Posterior cingulate gyrus (tissue), 11 donors: ENCODE measurements at places on chromosomes 2 and 18.

- no peak for DNase-seq
Observed at GRCh38 chr2:144350151-144350802, 169.6 kb downstream of the ZEB2 start.

DNA sequence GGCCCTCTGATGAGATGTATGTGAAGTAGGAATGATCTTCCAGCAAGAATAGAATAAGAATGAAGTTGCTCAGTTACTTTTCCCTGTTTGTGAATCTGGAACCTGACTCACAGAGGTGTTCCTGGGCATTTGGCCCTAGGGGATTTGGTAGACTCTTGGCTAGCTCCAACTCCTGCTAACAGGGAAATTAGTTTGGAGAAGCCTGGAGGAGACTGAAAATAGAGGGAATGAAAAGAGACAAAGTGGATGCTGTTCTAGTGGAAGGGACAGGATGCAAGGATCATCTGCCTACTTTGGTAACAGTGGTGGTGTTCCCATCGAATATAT lies 19.6 kb downstream of the TMEM17 start:
- DNase-seq: no peak

- DNase-seq: no peak
Observed at GRCh38 chr2:176508984-176509740, 239.9 kb downstream of the MTX2 start.

GRCh38 chr2:126803434-126803775 lies 95.3 kb upstream of the TEX51 start:
- no peak for DNase-seq

DNA sequence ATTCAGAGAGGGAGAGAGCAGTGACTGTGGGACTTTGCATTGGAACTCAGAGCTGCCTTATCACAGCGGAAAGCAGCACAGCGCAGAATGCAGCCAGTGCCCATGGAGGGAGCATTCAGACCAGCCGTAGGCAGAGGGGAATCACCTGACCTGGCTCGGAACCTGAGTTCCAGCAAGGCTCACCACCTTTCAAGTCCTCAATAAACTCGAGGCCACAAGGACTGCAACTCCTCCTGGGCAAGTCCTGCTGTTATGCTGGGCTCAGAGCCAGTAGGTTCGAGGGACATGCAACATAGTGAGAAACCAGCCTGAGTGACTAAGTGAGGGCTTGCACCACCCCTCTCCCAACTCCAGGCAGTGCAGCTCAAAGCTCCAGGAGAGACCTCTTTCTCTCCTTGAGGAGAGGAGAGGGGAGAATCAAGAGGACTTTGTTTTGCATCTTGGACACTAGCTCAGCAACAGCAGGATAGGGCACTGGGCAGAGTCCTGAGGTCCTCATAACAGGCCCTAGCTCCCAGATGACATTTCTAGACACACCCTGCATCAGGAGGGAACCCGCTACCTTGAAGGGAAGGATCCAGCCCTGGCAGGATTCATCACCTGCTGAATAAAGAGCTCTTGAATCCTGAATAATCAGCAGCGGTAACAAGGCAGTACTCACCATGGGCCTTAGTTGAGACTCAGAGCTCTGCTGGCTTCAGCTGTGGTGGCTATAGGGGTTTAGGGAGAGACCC lies 136.8 kb upstream of the OTOS start:
- peak; percentile 34 for DNase-seq

GRCh38 chr2:37720533-37721200 lies 49.2 kb upstream of the CDC42EP3 start:
- DNase-seq: no peak
